ENCODE measurements at places on chromosomes 4 and X.
A peak's percentile ranks its signal among the peaks of the same experiment; 100 is the strongest.

DNA sequence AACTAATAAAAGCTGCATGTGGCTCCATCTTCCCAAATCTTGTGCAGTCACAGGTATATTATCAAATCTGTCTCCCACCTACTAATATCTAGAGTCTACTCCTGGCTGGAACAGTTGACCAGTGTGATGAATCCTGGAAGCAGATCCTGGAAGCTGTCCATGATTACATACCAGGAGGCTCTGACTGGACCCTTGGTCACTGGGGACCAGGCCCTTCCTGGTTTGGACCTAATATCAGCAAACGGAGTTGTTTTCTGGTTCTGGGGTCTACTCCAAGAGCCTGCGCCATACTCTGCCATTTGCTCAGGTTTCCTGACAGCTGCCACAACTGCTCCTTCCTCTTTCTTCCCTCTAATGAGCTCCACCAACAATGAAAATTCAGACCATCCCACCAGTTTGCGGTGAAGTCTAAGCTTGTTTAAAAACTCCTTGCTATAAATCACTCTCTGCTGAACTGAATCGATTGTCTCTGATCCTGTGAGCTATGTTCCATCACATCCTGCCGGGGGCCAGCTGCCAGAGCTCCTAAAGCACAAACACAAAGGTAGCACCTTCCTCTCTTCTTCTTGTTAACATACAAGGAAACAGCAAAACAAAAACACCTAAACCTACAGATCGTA lies 114.2 kb downstream of the PALLD start:
- peak; percentile 50 for DNase-seq

GRCh38 chr4:37991623-37992410 lies 31.6 kb downstream of the PTTG2 start:
- DNase-seq: no peak

GRCh38 chrX:78801522-78801921 lies 54.0 kb downstream of the LPAR4 start:
- DNase-seq: no peak

GRCh38 chrX:66002824-66003680 lies 36.8 kb downstream of the VSIG4 start:
- DNase-seq: no peak

GRCh38 chr4:19403786-19404370 lies 847.8 kb upstream of the SLIT2 start:
- no peak for DNase-seq

DNA sequence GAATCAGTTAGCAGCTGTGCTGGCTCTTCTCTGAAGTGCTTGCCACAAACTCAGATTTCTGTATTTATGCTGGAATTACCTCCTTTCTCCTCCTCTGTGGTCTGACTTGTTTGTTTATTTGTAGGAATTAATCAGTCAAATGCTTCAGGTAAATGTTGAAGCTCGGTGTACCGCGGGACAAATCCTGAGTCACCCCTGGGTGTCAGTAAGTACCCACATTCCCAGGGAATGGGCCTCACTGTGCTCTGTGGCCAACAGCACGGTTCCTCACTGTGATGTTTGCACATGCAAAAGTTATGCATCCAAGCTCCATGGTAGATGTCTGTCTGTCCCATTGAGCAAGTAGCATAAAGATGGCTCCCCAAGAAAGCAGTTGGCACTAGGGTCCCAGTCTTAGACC lies 169.9 kb downstream of the DCLK2 start:
- no peak for DNase-seq

GRCh38 chrX:49165901-49166881 lies 3.6 kb downstream of the MAGIX start:
- DNase-seq: peak; percentile 16

DNA sequence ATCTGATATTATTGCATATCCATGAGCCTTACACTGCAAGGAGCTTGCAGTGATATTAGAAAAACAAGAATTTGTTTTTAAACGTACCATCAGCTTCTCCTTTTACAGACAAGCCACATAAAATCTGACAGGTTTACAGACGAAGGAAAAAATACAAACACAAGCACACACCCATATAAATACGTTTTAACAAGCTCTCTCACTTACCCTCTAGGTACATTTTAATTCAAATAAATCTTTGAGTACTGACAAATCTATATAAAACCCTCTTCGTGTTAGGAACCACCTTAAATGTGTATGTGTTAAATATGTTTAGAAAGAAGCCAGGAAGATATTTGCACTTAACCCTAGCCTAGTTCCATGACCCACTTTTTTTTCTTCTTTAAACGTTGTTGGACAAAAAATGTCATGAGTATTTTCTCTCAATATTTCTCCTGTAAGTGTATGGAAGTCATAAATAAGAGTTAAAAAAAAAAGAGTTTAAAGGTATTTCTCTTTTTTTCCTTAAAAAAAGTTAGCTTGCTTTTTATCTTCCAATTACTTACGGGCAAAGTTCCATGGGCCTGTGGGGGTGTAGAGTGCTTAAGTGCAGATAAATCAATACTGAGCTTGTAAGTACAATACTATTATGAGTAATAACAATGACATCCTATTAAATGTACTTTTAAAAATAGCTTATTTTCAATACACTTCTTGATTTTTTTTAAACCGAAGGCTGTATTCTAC lies 1.5 kb downstream of the ARAP2 start:
- DNase-seq: no peak

DNA sequence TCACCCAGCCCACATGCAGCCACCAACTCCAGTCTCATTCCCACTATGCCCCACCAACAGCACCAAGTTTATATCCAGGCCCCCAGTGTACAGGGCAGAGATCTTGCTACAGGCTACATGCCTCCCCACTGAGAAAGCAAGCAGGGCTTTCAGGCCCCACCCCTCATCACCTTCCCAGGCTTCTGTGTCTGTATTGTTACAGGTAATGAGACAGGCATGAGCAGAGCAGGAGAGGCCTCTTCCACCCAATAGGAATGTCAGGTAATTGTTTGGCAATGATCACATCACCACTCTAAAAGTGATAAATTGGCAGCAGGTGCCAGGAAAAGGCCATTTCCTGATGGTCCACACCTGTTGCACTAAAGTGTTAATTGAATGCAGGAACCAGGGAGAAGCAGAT lies 102.5 kb downstream of the ZNF518B start:
- DNase-seq: no peak

DNA sequence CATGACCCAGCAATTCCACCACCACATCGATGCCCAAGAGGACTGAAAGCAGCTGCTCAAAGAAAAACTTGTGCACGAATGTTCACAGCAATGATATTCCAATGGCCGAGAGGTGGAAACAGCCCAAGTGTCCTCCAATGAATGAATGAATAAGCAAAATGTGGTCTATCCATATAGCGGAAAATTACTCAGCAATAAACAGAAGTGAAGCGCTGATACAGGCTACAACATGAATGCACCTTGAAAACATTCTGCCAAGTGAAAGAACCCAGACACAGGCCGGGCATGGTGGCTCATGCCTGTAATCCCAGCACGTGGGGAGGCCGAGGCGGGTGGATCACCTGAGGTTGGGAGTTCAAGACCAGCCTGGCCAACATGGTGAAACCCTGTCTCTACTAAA lies 5.2 kb upstream of the SLC2A9 start:
- no peak for DNase-seq

- no peak for DNase-seq
These were observed 124.4 kb downstream of the ANK2 start for GRCh38 chr4:113173793-113174264.

DNA sequence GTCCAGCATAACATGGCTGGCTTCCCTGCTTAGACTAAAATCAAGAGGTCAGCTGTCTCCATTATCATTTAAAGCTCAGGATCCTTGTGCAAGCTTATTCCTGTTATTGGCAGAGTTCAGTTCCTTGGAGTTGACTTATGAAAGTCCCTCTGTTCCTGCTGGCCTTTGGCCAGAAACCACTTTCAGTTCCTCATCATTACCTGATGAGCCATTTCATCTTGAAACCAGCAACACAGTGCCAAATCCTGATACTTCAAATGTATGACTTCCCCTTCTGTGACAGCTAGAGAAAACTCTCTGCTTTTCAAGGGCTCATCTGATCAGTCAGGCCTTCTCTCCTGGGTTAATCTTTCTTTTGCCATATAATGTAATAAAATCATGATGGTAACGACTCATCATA lies 110.6 kb upstream of the FSTL5 start:
- DNase-seq: no peak

DNA sequence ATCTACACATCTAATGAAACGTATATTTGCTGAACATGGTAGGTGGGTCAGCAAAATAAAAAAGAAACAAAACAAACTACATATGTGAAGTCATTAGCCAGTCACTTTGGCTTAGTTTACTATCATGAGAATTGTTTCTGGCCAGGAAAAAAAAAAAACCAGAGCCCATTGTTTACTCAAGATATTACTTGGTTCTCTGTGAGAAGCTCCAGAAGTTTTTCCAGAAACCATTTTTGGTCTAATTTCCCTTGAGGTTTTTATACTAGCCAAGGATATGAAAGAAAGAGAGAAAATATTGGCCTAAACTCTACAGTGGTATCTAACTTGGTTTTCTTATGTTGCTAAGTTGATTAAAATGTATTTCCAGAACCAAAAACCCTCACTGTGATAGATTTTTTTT lies 259.1 kb downstream of the PDHA2 start:
- DNase-seq: no peak

DNA sequence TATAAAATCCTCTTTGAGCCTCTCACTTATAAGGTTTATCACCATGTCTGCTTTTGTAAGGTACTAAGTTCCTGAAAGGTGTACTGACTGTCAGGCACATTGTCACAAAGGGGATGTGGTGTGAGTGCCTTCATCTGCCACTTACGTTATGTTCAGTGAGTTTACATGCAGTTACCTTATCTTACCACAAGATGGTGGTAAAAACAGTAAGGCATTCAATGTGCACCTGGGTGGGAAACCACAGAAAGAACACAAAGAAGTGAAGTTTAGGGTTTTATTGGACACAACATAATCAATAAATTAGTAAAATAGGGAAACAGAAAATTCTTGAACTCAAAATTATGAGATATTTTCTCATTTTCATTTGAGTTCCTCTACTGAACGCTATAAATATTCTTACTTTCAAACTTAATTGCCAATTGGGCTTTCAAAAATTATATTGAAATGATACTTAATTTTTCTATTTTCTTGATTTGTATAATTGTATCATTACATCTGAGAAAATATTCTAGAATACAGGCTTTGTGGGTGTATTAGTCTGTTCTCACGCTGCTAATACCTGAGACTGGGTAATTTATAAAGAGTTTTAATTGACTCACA lies 650.8 kb downstream of the PCDH7 start:
- DNase-seq: peak; percentile 40

DNA sequence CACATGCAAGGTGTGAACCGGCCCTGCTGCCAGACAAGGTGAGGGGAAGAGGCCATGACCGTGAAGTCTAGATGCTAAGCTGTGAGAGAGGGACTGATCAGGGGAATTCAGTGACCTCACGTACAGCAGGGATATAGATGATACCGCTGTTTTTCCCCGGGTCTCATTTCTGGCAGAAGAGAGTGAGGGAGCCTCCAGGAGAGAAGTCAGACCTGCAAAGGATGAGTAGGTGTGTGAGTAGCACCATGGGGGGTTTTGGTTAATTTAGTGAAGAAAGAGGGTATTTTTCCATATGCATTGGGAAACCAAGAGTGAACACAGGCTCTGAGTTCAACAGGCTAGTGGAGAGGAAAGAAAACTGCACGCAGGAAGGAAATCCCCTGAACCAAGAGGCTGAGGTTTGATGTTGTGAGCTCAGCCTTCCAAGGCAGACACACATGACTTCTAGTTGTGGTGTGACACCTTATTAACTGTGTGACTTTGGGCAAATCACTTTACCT lies 127.6 kb upstream of the GATB start:
- DNase-seq: no peak

DNA sequence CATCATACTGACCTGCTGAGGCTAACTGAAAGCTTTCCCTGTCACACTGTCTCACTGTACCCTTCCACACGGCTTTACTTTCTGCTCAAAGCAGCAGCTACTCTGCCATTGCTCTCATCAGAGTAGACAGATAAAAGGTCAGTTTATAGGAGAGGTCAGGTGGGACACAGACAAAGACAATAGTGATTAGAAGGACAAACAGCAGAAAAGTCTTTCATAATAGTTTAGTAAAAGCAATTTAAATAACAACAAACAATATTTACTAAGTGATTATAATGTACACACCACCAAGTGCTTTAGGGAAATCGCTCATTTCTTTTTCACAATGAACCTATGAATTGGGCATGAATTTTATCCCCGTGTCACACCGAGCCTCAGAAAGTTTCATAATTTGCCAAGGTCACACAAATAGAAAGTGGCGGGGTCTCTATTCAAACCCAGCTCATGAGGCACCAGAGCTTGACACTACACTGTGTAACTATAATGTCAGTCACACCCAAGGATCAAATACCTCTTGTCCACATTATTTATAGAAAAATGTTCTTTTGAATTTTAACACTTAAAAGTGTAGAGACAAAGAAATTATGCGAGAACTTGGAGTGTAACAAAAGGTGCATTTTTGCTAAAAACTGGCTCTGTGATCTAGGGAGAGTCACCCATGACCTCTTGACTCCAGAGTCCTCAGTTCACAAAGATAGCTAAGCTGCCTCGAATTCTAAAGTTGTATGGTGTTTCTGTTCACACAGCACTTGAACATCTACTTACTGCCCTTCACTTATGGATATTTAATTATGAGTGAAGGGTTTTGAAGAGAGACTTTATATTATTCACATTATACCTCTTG lies 24.5 kb upstream of the SORBS2 start:
- DNase-seq: no peak

DNA sequence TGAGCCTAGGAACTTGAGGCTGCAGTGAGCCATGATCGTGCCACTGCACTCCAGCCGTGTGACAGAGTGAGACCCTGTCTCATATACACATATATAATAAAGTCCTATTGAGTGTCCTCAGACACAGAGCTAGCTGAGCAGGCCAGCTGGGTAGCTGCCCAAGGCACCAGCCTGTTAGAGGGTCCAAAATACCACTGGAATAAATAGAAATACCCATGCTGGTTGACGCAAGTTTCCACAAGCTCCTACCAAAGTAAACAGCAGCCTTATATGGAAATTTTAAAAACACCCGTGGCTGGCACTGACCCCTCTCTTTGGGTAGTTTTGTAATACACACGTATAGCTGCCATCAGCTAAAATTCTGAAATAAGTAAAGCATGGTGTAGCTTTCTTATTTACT lies 348.6 kb downstream of the BCOR start:
- no peak for DNase-seq

- no peak for DNase-seq
These were observed 207.0 kb downstream of the NAP1L3 start for GRCh38 chrX:93466383-93466782.

DNA sequence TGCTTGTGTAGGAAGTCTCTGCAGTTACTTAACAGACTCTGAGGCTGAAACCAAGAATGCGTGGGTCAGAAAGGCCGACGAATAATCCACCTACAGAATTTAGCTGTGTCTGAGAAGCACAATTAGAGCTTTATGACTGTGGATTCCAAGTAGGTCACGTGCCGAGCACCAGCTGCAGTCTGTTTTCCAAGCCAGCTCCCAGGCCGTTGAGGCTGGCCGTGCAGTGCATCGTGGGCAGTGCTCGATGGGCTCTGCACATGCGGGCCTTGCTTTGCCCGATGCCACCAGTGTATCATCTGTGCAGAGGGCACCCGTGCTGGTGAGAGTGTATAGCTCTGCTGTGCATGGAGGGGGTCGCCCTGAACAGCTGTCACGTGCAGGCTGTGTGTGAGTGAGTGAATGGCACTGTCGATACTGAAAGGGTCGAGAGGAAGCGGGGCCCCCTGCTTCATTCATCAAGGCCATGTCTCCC lies 67.5 kb upstream of the CLDN34 start:
- peak; percentile 48 for DNase-seq

GRCh38 chrX:118729042-118729652 lies 1.7 kb downstream of the IL13RA1 start:
- DNase-seq: no peak

Measured in AG20443 (cell line).